ENCODE measurements at places on chromosomes 5 and 9. TPM values are rescaled to one million over a fixed set of nuclear protein-coding genes. Genes with fewer than 3 reads are reported as not detected.

- DNase-seq: no peak
Observed at GRCh38 chr5:80915716-80916115, 44.4 kb upstream of the RASGRF2 start.

DNA sequence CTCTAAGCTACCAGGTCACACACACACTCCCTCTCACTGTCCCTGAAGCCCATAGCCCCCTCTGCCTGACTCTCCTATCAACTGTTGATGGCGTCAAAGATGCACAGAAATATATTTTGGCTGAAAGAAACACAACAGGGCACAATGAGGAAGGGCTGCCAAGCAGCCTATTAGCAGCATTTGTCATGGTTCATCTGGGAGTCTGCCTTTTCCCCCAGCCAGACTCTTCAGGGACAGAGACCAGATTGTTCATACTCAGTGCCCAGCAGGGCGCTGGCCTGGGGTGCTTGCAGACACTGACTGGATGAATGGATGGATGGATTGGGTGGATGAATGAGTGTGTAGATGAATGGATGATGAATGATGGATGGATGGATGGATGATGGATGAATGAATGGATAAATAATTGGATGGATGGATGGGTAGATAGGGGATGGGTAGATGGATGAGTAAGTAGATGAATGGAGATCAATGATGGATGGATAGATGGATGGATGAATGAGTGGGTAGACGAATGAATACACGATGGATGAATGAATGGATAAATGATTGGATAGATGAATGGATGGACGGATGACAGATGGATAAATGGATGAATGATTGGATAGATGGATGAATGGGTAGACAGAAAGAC is 90.5 kb downstream of the ADAMTS2 start:
- no peak for DNase-seq

GRCh38 chr5:91135475-91136248 is 247.5 kb downstream of the ARRDC3 start:
- no peak for DNase-seq

DNA sequence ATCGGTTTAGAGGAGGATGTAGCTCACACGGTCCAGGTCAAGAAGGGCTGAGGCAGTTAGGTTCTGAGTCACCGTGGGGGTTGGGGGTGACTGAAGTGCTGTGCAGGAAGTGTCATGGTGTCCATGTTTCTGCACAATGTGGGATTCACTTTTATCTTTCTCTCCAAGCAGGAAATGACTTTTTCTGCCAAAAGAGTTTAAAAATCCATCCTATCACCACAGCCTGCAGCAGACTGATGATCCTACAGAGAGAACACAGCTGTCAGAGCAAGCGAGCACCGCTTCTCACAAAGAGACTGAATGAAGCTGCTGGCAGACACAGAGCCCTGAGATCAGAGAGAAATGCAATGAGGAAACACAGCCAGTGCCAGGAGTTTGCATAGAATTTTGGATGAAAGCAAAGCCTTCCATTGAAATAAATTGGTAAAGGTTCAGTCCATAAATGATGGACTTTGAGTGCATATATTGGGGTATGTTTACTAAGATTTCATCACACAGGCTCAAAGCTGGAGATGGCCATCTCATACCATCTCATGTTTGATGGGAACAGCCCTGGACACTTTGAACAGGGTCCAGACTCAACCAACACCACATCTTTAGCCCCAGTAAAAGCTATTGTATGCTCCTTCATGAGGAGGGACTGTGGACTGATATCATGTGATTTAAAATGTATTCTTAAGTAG is 213.9 kb upstream of the FBXL7 start:
- peak; percentile 41 for DNase-seq

DNA sequence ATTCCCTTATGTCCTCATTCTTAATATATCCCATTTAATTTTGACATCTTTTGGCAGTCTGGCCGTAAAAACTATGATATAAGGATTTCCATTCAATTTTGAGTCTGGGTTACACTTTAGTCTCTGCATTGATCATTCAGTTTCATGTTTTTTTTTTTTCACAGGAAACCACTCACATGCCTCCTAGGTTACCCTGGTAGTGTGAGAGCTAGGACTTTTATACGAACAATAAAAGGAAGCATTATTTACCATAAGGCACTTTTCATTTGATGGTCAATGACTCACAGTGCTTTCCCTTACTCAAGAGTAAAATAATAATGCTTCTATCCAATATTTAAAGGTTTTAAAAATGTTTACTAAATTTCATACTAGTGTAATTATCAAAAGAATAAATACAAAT is 16.4 kb upstream of the DMAC1 start:
- DNase-seq: no peak

GRCh38 chr5:100904259-100904861 is 1.3 kb upstream of the ST8SIA4 start:
- DNase-seq: no peak

DNA sequence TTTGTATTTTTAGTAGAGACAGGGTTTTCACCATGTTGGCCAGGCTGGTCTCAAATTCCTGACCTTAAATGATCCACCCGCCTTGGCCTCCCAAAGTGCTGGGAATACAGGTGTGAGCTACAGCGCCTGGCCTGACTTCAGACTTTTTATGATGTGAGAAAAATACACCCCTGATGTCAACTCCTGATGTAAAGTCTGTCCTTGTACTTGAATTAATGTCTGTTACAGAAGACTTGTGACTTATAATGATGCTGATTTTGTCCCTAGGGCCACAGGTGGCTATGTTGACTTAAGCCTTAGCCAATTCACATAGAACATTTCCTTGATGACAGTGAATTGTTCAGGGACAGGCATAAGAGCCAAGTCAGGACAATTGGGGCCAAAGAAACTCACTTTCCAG is 42.5 kb upstream of the MELK start:
- DNase-seq: no peak

PCDHB14 gene
- 0.42 TPM for polyA plus RNA-seq

FABP6 gene
- not detected for polyA plus RNA-seq

SLC44A1 gene
- polyA plus RNA-seq: 6.6 TPM

Data from BJ (cell line).